ENCODE measurements at places on chromosomes 7 and 10.

- no peak for DNase-seq
Observed at GRCh38 chr10:93313798-93314197, 168.3 kb downstream of the MYOF start.

DNA sequence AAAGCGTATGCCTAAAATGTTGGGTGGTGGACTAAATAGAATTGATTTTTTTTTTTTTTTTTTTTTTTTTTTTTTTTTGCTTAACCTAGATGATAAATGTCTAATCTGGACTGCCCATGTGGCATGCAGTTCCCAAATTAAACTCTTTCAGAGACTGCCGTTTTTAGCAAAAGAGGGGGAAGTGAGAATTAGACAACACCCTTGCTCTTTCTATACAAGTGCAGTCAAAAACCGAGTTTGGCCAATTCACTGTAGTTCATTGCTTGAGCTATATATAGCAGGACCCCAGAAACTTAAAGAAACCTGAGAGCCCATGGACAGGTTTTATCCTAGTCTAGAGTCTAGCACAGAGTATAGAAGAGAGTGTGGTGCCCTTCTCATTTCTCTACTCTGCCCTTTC, 141.9 kb downstream of the GRM3 start:
- DNase-seq: no peak

- DNase-seq: peak; percentile 3
Observed at GRCh38 chr10:78717200-78717599, 351.6 kb upstream of the ZMIZ1 start.

DNA sequence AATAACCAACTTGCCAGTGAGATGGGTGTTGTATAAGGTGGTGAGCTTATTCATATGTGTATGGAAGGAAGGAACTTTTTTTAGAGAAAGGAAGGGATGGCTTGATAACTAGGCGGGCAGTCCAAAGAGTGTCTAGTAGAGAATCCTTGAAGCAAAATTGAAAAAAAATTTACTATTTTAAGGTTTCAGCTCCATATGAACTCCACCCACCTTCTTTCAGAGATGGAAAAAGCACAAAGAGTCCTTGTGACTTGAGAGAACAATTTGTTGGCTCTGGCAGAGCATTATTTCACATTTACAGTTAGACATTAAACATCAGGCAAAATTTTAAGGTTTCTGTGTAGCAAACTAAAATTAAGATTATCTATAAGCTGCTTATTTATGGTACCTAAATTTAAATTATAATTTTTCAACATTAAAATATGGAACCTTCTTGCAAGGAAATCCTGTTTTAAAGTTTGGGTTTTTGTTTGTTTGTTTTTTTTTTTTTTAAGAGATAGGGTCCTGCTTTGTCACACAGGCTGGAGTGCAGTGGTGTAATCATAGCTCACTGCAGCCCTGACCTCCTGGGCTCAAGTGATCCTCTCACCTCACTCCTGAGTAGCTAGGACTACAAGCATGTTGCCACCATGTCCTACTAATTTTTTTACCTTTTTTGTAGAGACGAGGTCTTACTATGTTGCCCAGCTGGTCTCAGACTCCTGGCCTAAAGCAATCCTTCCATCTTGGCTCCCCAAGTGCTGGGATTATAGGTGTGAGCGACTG, 12.2 kb downstream of the PTPN12 start:
- no peak for DNase-seq

- no peak for DNase-seq
Observed at GRCh38 chr7:104156842-104157277, 51.0 kb downstream of the ORC5 start.

- DNase-seq: no peak
Observed at GRCh38 chr7:3895341-3896116, 594.5 kb downstream of the SDK1 start.

DNA sequence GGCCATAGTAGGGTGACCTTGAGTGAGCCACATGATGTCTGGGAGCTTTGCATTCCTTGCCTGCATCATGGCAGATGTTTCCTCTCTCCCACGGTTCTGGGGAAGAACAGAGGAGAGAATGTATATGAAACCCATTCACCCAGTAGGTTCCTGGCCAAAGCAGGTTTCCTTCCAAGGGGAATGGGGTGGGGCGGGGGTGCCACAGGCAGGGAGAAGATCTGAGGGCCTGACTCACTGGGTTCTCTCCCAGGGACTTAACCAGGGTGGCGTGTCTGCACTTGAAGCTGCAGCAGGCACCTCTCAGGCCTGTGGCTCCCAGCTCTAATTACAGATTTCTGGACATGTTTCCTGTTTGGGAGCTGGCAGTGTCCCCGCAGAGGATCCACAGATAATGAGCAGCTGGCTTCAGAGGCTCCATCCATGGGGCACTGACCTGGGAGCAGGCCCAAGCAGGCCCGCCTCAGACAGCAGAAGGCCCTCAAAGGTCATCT, 50.2 kb upstream of the ZMIZ1 start:
- no peak for DNase-seq

- no peak for DNase-seq
Observed at GRCh38 chr7:31478018-31478417, 35.9 kb upstream of the ITPRID1 start.

DNA sequence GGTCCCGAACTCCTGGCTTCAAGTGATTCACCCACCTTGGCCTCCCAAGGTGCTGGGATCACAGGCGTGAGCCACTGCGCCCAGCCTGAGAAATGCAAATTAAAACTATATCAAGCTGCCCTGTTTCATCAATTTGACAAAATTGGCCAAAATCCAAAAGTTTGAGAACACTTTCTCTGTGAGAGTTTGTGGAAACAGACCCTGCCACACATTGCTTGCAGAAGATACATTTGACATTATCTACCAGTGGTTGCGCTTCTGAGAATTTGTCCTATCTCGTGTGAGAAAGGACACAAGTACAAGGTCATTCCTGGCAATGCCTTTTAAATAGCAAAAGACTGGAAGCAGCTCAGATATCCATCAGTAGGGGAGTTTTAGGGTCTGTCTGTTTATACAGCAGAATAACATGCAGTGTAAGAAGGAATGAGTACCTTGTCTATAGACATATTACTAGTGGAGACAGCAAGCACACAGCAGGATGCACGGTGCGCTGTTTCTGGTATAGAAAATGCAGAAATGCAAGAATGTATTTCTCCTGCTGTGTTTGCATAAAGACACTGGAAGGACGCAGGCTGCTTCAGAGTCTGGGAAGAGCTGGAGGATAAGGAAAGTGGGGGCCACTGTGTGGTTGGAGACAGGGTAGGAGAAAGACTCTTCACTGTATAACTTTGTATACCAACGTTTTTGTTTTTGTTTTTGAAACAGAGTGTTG, 4.3 kb downstream of the LHPP start:
- DNase-seq: no peak

- no peak for DNase-seq
Observed at GRCh38 chr7:90453931-90454330, 15.5 kb upstream of the PTTG1IP2 start.

GRCh38 chr7:134289423-134289822, 27.3 kb downstream of the SLC35B4 start:
- DNase-seq: no peak

GRCh38 chr7:104980841-104981671, 32.9 kb upstream of the KMT2E start:
- no peak for DNase-seq

DNA sequence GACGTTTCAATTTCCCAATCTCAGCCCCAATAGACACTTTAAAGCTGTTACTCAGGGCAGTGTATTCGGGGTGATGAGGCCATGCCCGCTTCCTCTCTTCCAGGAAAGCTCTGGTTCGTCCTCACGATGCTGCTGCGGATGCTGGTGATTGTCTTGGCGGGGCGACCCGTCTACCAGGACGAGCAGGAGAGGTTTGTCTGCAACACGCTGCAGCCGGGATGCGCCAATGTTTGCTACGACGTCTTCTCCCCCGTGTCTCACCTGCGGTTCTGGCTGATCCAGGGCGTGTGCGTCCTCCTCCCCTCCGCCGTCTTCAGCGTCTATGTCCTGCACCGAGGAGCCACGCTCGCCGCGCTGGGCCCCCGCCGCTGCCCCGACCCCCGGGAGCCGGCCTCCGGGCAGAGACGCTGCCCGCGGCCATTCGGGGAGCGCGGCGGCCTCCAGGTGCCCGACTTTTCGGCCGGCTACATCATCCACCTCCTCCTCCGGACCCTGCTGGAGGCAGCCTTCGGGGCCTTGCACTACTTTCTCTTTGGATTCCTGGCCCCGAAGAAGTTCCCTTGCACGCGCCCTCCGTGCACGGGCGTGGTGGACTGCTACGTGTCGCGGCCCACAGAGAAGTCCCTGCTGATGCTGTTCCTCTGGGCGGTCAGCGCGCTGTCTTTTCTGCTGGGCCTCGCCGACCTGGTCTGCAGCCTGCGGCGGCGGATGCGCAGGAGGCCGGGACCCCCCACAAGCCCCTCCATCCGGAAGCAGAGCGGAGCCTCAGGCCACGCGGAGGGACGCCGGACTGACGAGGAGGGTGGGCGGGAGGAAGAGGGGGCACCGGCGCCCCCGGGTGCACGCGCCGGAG, 2.6 kb downstream of the GJD4 start:
- no peak for DNase-seq

GRCh38 chr10:62057359-62057758, 155.9 kb downstream of the ARID5B start:
- DNase-seq: no peak

DNA sequence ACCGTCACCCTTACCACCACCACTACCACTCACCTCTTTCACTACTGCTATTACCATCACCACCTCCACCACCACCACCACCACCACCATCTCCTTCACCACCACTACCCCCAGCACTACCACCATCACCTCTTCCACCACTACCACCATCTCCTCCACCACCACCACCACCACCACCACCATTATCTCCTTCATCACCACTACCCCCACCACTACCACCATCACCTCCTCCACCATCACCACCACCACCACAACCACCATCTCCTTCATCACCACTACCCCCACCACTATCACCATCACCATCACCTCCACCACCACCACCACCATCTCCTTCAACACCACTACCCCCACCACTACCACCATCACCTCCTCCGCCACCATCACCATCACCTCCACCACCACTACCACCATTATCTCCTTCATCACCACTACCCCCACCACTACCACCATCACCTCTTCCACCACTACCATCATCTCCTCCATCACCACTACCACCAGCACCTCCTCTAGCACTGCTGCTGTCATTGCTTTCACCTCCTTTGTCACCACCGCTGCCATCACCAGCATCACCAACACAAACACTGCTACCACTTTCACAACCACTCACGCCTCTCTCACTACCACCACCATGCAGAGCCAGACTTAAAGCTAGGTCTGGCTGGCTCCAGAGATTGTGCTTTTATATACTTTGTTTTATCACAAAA, 109.3 kb downstream of the ICA1 start:
- DNase-seq: no peak

GRCh38 chr7:118918556-118918955, 694.1 kb downstream of the ANKRD7 start:
- peak; percentile 1 for DNase-seq

GRCh38 chr7:761101-761500, 34.0 kb upstream of the PRKAR1B start:
- DNase-seq: no peak

- DNase-seq: no peak
Observed at GRCh38 chr7:128890306-128891109, 20.0 kb downstream of the KCP start.
